ENCODE measurements at places on chromosomes 4 and X. TPM values are rescaled to one million over a fixed set of nuclear protein-coding genes. Genes with fewer than 3 reads are reported as not detected.

Gene DUSP21
- total RNA-seq, result not detected

Gene PASD1
- not detected for total RNA-seq

Gene OTC
- total RNA-seq, result not detected

Gene ETDB
- total RNA-seq, result not detected

- no peak for DNase-seq
- H3K27ac ChIP-seq, result no peak overlapping the region
Measured at GRCh38 chr4:78653655-78654054, 102.1 kb downstream of the ANXA3 start.

DNA sequence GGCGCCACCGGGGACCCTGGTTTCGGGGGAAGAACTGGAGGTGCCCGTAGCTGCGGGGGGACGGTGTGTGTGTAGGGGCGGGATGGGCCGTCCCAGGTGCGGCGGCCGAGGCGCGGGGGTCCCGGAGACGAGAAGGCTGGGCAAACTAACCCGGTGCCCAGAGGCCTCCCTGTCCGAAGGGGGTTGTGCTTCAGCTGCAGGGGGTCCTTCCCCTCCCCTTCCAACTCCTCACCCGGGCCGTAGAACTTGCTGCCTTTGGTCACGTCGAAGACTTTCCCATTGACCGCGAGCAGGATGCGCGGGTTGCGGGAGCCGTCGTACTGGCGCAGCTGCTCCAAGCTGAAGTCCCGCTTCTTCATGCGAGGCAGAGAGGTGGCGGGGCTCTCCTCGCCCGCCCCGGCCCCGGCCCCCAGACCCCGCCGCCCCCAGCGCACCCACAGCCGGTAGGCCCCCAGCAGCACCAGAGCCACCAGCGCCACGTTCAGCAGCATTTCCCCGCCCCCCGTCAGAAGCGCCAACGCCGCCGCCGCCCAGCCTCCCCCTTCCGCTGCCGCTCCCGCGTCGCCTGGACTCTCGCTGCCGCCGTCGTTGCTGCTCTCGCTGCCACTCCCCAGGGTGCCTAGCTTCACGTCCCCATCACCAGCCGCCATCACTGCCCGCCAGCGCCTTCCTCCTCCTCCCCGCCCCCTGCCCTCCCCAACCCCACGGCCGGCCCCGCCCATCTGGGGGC, at the start of gene PGRMC2:
Gene PGRMC2, minus strand, starts transcription at position 673 of the 730 bp plus-strand sequence. Its CDS starts 23 bp downstream, at position 650.
- no peaks in the 10 kb centered on the region for H3K27me3 ChIP-seq
- peak within 1 kb of the TSS; percentile 92 for H3K4me3 ChIP-seq
- DNase-seq, result no peak
- H3K4me1 ChIP-seq, result peaks cover 31% of the 10 kb centered on the region

GRCh38 chr4:40475609-40476008, 140.5 kb downstream of the CHRNA9 start:
- peaks cover 1% of the 10 kb centered on the region for H3K36me3 ChIP-seq
- no peak for DNase-seq
- H3K27ac ChIP-seq, result no peak overlapping the region

DNA sequence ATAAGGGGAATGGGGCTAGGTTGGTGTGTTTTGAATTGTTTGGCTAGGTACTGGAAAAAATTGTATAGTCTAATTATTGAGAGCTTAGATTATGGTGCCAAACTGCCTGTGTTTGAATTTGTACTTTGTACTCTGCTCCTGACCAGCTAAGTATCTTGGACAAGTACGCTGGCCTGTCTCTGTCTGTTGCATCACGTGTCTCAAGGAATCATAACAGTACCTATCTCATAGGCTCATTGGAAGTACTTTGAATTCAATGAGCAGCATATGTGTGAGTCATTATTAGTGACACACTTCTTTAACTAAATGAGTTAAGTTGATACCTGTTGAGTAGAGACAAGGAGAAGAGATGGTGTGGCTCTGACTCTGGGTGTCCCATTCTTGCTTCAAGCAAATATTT, 69.5 kb upstream of the MND1 start:
- H3K4me3 ChIP-seq, result no peak overlapping the region
- H3K4me1 ChIP-seq, result peaks cover 6% of the 10 kb centered on the region
- H3K27ac ChIP-seq, result no peak overlapping the region
- H3K36me3 ChIP-seq, result no peaks in the 10 kb centered on the region

DNA sequence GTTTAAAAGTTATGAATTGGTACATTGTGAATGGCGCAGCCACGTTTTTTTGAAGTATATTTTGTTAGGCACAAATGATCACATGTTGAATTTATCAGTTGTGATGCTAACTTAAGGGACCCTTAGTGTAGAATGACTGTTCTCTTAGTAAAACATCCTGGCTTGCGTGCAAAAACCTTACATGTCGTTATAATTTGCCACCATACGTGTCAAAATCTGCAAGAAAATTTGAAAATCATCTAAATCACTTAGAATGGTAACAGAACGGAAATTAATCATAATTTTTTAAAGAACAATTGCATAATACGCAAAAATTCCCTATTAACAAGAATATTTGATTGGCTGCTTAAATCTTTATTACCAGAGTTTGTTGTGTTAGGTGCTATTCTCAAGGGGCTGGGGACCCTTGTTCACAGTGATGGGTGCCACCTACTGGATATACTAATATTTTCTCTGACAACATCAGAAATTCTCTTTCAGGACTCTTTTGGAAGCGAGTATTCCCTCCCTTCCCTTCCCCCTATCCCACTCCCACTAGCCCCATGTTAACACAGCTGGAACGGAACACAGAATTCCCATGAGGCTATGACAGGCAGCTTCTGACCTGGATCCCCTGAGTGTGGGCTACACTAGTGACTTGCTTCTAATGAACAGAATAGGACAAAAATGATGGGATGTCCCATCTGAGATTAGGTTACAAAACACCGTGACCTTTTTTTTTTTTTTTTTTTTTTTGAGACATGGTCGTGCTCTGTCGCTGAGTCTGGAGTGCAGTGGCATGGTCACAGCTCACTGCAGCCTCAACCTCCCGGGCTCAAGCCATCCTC, 71.8 kb downstream of the SUPT20HL2 start:
- no peak overlapping the region for H3K4me3 ChIP-seq
- H3K4me1 ChIP-seq, result peaks cover 8% of the 10 kb centered on the region
- H3K27me3 ChIP-seq, result peaks cover 6% of the 10 kb centered on the region

GRCh38 chr4:8079916-8080753, 78.5 kb downstream of the ABLIM2 start:
- H3K27ac ChIP-seq, result peak overlapping the region; percentile 40
- no peaks in the 10 kb centered on the region for H3K36me3 ChIP-seq
- no peaks in the 10 kb centered on the region for H3K4me1 ChIP-seq

DNA sequence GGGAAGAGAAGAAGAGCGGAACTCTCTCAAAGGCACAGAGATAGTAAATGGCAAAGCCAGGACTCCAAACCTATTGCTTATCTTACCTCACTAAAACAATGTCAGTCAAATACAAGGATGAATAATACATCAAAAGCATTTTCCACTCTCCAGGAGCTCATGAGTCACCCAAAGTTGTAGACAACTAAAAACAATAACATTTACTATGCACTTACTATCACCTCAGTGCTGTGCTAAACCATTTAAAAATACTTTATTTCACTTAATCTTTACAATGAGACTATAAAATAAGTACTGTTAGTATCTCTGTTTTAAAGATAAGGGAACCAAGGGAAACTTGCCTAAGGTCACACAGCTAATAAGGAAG, 163.2 kb upstream of the SPANXC start:
- H3K27ac ChIP-seq, result no peak overlapping the region
- H3K27me3 ChIP-seq, result no peaks in the 10 kb centered on the region
- H3K4me1 ChIP-seq, result no peaks in the 10 kb centered on the region

DNA sequence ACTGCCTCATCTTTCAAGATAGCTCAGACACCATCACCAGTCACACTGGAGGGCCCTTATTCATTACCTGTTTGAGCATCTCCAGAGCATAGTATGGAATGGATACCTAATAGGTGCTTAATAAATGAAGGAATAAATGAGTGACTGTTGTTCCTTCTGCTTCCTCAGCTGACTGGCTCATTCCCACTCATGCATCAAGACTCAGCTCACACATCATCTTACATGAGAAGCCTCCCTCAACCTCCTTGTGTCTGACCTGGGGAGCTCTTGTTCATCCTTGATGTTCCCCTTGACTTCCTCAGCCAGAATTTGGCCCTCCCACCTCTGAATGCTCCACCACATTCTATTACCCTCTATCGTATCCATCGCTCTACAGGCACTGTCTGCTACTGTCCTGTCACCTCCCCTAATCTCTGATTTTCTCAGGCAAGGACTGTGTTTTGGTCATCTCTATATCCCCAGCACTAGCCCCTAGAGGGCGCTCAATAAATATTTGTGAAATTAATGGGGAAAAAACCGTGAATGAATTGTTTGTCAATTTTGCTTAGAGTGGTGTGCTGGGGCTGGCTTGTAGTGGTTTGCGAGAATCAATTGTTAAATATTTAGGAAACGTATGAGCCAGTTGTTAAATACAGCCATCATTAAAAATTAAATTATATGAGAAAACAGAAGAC, 88.3 kb downstream of the NHSL2 start:
- DNase-seq, result no peak
- H3K4me3 ChIP-seq, result no peak overlapping the region
- H3K4me1 ChIP-seq, result peaks cover 2% of the 10 kb centered on the region
- H3K27me3 ChIP-seq, result peaks cover 11% of the 10 kb centered on the region
- no peaks in the 10 kb centered on the region for H3K36me3 ChIP-seq

DNA sequence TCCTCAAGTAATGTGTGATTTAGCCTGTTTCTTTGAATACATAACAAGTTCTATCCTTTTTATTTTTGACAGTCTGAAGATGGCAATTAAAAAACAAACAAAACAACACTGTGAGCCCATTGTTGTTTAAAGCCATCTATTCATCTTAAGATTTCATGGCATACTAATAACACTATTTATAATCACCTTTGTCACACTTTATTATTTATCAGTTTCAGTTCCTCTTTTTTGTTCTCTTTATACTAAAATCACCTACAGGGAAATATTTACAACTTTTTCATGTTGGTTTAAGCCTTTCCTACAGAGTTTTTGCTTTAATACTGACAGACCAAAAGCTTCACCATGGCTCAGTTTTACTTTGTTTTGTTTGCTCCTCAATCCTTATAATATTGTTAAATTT, 247.4 kb upstream of the CTSO start:
- H3K36me3 ChIP-seq, result no peaks in the 10 kb centered on the region
- H3K4me1 ChIP-seq, result no peaks in the 10 kb centered on the region
- no peak for DNase-seq
- no peak overlapping the region for H3K27ac ChIP-seq
- no peak overlapping the region for H3K4me3 ChIP-seq

GRCh38 chr4:110088670-110089069, 109.7 kb downstream of the ELOVL6 start:
- H3K27ac ChIP-seq, result peak overlapping the region; percentile 17
- H3K36me3 ChIP-seq, result peaks cover 10% of the 10 kb centered on the region
- DNase-seq, result no peak
- no peaks in the 10 kb centered on the region for H3K27me3 ChIP-seq
- peaks cover 24% of the 10 kb centered on the region for H3K4me1 ChIP-seq

DNA sequence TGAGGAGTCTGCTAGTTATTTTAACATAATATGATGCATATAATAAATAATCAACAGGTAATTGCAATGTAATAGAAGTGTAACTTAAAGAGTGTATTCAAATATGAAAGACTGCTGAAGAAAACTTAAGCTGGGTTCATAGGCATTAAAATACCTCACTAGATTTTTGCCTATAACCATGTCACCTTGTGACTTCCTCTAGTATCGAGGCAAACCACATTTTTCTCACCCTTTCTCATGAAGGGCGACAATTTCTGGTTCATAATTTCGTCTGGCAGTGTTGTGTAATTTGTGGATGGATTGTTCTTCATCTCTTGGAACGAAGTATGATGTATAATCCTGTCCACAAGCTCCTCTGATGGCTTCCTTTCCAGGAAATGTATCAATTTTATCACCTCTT, 16.0 kb downstream of the SULT1E1 start:
- H3K27me3 ChIP-seq, result peaks cover 2% of the 10 kb centered on the region
- no peak overlapping the region for H3K27ac ChIP-seq
- H3K36me3 ChIP-seq, result no peaks in the 10 kb centered on the region
- H3K4me1 ChIP-seq, result peaks cover 11% of the 10 kb centered on the region
- no peak for DNase-seq

- no peak overlapping the region for H3K27ac ChIP-seq
- H3K27me3 ChIP-seq, result peaks cover 14% of the 10 kb centered on the region
- peaks cover 4% of the 10 kb centered on the region for H3K4me1 ChIP-seq
- H3K36me3 ChIP-seq, result no peaks in the 10 kb centered on the region
- DNase-seq, result no peak
Measured at GRCh38 chr4:139184129-139184528, 7.1 kb upstream of the ELF2 start.

GRCh38 chrX:24124244-24124799, 25.2 kb upstream of the ZFX start:
- DNase-seq, result no peak
- H3K36me3 ChIP-seq, result no peaks in the 10 kb centered on the region
- H3K4me1 ChIP-seq, result no peaks in the 10 kb centered on the region
- no peak overlapping the region for H3K27ac ChIP-seq
- no peaks in the 10 kb centered on the region for H3K27me3 ChIP-seq

GRCh38 chr4:176090115-176090514, 24.5 kb downstream of the WDR17 start:
- no peak for DNase-seq
- H3K27ac ChIP-seq, result no peak overlapping the region
- peaks cover 4% of the 10 kb centered on the region for H3K4me1 ChIP-seq
- H3K4me3 ChIP-seq, result no peak overlapping the region
- H3K27me3 ChIP-seq, result peaks cover 2% of the 10 kb centered on the region
- H3K36me3 ChIP-seq, result no peaks in the 10 kb centered on the region

DNA sequence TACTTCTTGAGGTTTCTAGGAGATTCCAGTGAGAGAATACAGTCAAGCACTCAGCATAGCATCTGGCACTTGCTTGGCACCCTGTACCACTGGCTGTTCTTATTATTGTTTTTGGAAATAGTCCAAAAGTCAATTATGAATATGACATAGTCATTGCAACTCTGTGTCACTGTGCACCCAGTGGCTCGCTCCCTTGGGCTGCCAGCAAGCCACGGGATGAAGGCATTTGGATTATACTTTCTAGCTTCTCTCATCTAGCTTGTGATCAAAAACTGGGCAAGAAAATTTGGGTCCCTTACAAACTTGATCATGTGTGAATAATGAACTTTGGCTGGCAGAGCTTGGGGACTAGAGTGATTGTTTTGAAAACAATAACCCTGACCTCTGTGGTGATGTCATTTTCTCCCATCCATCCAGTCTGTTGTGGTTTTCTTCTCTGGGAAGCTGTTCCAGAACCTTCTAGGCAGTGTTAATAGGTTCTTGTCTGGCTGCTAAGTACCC, 32.7 kb upstream of the LIMCH1 start:
- no peaks in the 10 kb centered on the region for H3K36me3 ChIP-seq
- DNase-seq, result no peak
- H3K27ac ChIP-seq, result no peak overlapping the region
- no peaks in the 10 kb centered on the region for H3K4me1 ChIP-seq
- peaks cover 3% of the 10 kb centered on the region for H3K27me3 ChIP-seq
